ENCODE measurements at places on chromosomes 3 and 15.

GRCh38 chr15:67290319-67290718 lies 35.7 kb downstream of the IQCH start:
- no peak for DNase-seq

DNA sequence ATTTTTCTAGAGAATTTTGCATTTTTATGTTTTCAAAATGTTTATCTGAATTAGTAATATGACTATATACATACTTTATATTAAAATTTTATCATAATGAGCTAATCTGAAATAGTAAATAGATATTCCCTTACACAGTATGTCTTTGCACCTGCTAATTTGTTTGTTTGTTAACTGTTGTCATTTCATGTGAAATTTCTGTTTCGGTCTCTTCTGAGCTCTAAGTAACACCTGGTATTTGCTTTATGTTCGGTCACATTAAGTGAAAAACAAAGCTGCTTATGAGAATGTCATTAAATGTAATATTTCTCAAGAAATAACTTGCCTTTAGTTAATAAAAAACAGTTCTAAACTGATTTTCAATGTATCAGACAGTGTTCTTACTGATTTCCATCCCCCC lies 61.1 kb downstream of the FNDC3B start:
- no peak for DNase-seq

GRCh38 chr3:126125341-126125740 lies 41.4 kb upstream of the SLC41A3 start:
- no peak for DNase-seq

DNA sequence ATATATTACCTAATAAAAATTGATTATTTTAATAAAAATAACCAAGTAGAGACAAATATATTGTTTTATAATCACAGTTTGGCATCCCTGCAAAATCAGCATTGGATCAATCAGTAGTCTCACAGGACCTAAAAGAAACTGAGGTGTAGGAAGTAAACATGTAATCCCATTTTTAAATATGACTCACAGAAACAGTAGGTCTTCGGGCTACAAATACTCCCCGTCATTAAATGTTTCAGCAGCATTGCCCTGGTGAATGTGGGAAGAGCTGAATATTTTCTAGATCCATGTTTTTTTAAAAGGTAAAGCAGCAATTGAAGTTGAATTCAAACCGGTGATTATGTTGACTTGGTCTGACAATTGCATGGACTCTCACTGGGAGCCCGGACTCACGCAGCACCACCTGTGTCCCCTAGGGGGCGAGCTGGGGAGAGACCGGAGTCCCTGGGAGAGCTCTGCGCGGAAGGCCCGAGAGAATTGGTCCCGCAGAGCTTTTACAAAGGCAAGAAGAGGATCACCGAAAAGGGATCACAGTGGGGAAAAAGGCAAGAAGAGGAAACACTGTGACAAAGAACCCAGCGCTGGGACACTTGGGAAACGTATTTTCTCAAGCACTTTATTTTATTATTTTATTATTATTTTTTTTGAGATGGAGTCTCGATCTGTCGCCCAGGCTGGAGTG lies 17.2 kb upstream of the USP3 start:
- peak; percentile 72 for DNase-seq

DNA sequence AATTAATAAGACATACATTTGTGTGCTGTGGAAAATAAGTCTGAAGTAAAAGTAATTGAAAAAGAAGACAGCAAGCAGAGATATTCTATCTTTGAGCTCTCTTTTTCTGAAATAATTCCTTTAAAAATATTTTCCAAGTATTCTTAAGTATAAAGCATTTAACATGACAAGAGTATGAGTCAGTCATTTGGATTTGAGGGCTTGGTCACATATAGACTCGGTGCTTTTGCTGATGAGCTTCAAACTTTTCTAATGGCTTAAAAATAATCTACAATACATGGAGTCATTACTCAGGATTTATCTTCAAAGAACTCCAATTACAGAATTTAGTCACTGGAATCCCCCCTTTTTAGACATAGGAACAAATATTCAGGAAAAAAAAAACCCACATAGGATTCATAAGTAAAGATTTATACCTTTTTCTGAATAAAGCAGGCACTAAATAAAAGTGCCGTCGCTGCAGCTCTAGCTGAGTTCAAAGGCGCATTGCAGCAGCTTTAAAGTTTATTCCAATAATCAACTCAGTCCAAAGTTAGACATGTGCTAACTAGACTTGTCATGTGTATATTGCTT lies 147.5 kb downstream of the CTNNB1 start:
- DNase-seq: peak; percentile 10

GRCh38 chr15:33168444-33168843 lies 26.1 kb downstream of the FMN1 start:
- DNase-seq: no peak

GRCh38 chr3:90184861-90185260 lies 1077.4 kb downstream of the EPHA3 start:
- peak; percentile 34 for DNase-seq

- DNase-seq: peak; percentile 33
These were observed 3.2 kb upstream of the PGPEP1L start for GRCh38 chr15:99010768-99011167.

- no peak for DNase-seq
These were observed 164.1 kb upstream of the CCDC54 start for GRCh38 chr3:107213044-107213669.

- no peak for DNase-seq
These were observed 909 bp downstream of the FGD5 start for GRCh38 chr3:14819671-14820070.

DNA sequence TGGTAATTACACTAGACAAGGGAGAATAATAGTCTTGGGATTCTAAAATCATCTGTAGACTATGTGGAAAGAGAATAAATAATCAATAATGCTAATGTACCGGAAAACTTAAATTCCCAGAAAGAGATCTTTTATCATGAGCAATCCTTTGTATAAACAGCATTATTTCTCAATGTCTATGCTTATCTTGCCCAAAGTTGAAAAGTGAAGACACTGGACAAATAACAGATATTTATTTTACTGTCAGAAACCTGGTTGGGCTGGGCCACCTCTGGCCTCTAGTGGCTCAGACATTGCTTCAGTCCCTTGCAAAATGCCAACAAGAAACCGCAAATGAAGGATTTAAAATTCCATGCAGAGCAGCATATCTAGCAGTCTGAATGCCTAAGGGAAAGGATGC lies 409.9 kb downstream of the FHIT start:
- no peak for DNase-seq

DNA sequence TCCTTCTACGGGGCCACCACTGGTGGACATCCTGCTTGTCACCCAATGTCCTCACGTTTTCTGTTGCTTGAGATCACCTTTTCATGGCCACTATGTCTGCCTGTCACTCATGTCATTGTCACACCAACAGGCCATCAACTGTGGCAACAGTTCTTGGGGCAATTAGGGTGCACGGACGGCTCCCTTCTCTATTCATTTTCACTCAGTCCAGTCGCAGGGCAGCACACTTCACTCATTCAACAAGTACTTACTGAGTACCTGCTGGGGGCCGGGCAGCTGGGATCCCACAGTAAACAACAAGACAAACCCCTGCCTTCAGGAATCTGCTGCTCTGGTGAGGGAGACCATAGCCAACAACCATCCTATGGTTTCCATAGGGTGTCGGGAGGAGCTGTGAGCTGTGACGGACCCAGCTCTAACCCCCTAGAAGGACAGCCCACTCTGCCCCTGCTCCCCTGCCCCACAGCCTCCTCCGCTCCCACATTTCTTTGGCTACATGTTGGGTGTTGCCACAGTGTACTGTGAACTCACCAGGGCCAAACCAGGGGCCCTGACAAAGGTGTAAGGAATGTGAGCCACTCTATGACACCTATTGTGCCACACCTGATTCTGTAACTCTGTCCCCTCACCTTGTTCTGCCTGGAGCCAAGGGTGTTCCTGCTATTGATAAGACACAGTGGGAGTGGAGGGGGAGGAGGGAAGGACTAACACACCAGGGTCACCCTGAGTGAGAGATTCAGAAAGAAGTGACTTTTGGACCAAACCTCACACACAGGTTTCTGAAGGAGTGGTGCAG lies 1.9 kb downstream of the VILL start:
- no peak for DNase-seq

DNA sequence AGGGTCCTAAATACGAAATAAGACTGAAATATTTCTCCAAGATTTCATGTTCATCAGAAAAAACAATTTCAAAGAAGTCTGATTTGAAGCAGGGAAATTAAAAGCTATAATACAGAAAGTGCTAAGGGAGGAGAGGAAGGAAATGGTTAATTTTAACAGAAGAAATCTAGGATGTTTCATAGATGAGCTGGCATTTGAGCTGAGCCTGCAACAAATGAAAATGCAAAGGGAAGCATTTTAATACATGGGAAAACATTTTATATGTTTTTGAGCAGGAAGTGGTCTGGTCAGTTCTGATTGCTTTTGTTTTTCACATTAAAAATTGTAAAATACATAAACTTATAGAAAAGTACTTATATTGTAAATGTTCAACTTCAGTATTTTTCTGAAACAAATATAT lies 17.2 kb upstream of the RAP2B start:
- DNase-seq: peak; percentile 73

- DNase-seq: no peak
These were observed 190.8 kb downstream of the FHIT start for GRCh38 chr3:61060411-61060861.

GRCh38 chr15:48421362-48421761 lies 90.1 kb downstream of the DUT start:
- DNase-seq: no peak

DNA sequence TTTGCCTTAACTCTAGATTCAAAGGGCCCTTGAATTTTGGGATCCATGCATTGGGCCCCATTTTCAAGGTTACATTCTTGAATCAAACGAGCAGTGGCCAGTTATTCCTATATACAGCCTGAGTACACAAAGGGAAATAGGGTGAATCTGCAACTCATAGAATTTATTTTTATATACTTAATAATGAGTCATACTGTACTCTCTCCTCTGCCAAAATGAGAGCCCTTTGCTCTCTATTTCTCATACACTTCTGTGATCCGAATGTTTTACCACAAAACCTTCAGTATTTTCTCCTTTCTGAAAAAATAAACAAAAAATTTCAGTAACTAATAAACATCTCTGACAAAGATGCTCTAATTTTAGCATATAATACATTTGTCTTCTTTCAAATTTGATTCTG lies 116.7 kb downstream of the SERPINI1 start:
- no peak for DNase-seq

DNA sequence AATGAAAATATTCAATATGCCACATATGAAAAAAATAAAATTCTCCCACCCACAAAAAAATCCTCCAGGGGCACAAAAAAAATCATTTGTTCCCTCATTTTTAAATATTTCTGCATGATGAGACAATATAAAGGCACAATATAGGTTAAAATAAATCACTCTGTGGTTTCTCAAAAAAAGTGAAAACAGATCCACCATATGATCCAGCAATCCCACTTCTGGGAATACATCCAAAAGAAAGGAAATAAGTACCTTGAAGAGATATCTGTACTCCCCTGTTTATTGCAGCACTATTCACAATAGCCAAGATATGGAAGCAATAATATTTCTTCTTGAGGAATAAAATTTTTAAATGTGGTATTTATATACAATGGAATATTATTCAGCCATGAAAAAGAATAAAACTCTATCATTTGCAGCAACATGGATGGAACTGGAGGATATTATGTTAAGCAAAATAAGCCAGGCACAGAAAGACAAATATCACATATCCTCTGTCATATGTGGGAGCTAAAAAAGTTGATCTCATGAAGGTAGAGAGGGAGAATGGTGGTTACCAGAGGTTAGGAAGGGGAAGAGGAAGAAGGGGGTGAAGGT lies 1.5 kb downstream of the ATP8B4 start:
- DNase-seq: no peak

DNA sequence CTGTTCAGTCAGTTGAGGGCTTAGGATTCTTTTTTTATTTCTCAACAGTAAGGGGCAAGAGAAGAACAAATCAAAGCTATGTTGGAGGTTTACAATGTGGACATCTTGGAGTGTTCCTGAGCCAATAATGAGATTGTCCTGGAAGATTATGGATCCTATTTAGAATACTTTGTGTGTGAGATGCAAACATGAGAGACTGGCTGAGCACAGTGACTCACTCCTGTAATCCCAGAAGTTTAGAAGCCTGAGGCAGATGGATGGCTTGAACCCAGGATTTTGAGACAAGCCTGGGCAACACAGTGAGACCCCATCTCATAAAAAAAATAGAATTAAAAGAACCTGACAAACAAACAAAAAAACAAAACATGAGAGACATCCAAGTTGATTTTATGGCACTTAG lies 351.6 kb downstream of the GAP43 start:
- no peak for DNase-seq

- peak; percentile 86 for DNase-seq
These were observed at the start of gene PDZRN3 for GRCh38 chr3:73624821-73625665. TSS of gene PDZRN3 (minus strand) at chr3:73624941.

GRCh38 chr15:65790694-65791334 lies 1.3 kb downstream of the DENND4A start:
- DNase-seq: peak; percentile 21

DNA sequence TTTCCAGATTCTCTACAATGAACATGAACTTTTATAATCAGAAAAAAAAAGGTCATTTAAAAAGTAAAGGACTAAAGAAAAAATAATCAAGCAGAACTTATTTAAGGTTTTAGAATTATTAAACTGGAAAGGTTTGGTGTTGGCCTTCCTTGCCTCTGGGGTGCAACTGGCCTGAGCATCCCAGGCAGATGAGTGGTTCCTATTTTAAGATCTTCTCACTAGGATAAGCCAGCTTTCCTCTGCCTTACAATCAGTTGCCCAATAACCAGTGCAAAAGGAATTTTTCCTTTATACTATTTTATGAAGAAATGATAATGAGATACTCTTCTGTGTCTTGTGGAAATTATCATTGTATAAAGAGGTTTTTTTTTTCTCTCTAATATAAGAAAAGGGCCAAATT lies 56.6 kb downstream of the SEC22A start:
- no peak for DNase-seq
